ENCODE measurements at places on chromosomes 1 and 21. TPM values are rescaled to one million over a fixed set of nuclear protein-coding genes. Genes with fewer than 3 reads are reported as not detected.

DNA sequence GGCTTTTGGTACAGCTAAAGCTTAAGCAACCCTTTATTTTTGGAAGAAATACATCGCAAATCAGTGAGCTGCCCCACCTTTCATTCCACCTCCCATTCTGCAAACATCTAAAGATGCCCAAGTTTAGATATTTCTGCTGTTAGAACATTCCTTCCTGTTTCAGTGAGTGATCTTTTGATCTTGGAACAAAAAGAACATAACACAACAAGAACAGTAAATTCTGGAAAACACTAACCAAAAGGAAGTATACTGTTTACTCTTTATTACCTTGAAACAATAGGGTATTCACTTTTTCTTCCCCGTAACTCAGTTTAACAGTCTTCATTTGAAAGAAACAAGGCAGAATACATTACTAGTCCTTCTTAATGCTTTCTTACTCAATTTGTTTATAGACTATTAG lies 40.6 kb downstream of the HNRNPR start:
- DNase-seq: no peak

DNA sequence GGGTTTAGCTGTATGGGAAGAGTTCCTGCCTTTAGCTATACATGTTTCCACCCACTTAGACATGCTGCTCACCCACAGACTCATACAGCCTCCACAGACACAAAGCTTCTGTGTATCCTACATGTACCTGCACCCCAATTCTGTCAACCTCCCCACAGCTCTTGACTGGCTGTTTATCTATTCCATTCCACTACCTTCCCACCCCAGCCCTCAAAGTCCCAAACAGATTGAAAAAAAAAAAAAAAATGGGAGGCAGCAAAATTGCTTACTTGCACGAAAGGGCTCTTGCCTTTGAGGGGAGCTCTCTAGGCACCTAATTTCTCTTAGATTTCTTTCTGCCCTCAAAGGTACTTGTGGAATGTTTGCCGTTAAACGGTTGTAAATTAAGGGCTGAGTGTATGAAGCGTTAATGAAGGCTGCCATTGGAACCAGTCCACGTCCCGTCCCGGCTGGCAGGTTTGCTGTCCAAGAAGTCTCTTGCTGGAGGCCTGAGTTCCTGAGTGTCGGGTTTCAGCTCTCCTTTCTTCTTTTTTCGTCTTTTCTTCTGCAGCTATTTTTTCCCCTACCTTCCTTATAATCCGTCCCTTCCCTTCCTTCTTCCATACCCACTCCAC lies 43.6 kb downstream of the PBX1 start:
- peak; percentile 40 for DNase-seq

- DNase-seq: no peak
Measured at GRCh38 chr1:20070357-20070756, 363 bp downstream of the PLA2G5 start.

Gene SPRR4
- not detected for total RNA-seq

GRCh38 chr1:236951672-236952071 lies 52.6 kb downstream of the MT1HL1 start:
- no peak for DNase-seq

DNA sequence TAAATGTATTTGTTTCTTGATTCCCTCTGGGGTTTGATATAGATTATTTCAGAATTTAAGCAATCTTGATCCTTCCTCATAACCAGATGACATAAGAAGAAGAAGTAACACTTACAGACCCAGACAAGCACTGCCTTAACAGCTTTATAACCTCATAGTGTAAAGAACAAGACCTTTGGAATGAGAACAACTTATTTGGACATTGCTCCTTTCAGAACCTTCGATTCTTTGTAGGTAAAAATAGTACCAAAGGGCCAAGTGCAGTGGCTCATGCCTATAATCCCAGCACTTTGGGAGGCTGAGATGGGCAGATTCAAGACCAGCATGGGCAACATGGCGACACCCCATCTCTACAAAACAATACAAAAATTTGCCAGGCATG lies 15.0 kb downstream of the TM2D1 start:
- no peak for DNase-seq

GRCh38 chr1:112850034-112850757 lies 105.8 kb downstream of the SLC16A1 start:
- no peak for DNase-seq

Gene PAPPA2
- total RNA-seq: 0.94 TPM

Gene NR0B2
- 5.7 TPM for total RNA-seq

Data from right cardiac atrium (tissue), 5 donors.